HFFc6 (cell line): ENCODE measurements at places on chromosomes 2 and 18.

DNA sequence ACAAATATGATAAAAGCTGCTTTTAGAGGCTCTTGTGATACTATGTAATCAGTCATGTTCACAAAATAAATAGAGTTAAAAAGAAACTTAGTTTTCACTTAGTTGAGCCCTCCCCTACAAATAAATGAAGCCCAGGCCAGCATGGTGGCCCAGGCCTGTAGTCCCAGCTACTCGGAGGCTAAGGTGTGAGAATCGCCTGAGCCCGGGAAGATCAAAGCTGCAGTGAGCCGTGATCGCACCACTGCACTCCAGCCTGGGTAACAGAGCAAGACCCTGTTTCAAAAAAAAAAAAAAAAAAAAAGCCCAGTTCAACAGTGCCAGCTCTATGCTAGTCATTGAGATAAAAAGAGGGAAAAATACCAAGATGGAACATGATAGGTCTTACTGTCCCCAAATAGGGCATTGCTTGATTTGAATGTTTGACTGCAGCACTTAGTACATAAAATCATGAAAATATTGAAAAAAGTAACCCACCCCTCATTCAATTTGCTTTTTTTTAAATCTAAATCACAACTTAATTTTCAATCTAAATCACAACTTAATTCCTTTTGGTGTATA, 1.5 kb downstream of the ASNSD1 start:
- no peak for DNase-seq

- DNase-seq: no peak
Measured at GRCh38 chr2:69811018-69811417, 18.4 kb upstream of the GMCL1 start.

DNA sequence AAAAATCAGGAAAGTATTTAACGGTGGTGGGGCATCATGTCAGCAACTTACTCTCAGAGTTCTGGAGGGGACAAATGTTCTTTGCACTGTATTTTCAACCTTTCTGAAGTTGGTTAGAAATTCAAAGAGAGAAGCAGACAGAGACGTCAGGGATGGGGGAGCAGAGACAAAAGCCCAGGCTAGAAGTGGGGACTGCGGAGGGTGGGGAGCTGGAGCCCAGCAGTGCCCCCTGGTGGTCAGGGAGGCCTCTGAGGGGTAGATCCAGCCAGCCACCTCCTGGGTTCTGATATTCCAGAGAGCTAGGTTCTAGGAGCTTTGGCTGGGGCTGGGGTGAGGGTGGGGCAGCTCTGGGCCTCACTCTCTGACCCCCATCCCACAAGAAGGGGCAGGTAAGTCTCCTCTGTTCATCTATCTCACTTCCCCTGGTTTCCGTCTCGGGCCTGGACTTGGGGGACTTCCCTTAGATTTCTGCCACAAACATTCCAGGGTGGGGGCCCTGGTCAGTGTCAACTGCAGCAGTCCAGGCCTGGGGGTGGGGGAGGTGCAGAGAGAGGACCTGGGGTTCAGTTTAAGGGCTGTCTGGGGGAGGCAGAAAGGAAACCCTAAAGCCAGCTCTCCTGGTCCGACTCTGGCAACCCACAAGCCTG, 8.9 kb downstream of the TNS1 start:
- DNase-seq: no peak

DNA sequence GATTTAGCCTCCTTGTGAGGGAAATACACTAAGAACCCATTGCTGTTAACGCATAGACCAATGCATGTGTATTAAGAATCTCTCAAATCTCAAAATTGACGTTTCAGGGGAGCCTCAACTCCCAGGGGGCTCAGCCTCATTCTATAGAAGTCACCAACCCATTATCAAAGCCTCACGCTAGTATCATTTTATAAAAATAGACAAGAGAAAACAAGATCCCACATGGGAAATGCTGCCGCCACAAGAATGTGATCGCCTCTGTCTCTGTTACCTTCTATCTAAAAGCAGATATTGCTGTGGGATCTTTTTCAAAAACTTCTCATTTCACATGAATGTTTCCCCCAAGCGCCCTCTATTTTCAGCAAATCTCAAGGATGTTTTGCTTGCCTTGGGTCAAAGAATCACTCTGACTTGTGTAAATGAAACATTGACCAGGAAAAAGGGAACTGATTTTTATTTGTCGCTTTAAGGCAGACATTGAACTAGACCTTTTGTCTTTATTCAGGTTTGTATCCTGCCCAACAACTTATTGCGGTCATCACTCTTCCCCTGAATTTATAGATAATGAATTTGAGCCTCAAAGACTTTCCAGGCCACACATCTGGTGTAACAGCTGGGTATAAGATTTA, 679.0 kb upstream of the ID2 start:
- no peak for DNase-seq

- DNase-seq: no peak
Measured at GRCh38 chr2:159904127-159904958, 106.3 kb upstream of the CD302 start.

GRCh38 chr2:54969940-54970338, 80.3 kb downstream of the RTN4 start:
- DNase-seq: no peak

- no peak for DNase-seq
Measured at GRCh38 chr2:172561270-172561669, 5.4 kb downstream of the PDK1 start.

GRCh38 chr2:86482034-86482433, 40.9 kb downstream of the KDM3A start:
- no peak for DNase-seq

DNA sequence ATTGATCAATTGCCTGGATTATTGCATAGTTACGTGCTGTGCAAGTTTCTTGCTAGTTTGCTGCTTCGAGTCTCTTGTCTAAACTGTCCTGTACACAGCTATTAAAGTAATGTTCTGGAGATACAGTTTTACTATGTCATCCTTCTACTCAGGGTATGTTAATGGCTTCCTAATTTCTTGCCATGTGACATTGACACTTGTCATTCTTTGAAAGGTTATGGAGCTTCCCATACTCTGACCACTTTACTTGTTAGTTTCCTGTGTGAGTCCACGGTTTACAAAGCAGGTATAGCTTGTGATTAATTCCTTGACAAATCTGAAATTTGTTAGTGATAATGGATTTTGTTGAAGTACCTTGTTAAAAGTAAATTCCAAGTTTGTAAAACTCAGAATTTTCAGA, 80.5 kb downstream of the PHLPP1 start:
- no peak for DNase-seq

DNA sequence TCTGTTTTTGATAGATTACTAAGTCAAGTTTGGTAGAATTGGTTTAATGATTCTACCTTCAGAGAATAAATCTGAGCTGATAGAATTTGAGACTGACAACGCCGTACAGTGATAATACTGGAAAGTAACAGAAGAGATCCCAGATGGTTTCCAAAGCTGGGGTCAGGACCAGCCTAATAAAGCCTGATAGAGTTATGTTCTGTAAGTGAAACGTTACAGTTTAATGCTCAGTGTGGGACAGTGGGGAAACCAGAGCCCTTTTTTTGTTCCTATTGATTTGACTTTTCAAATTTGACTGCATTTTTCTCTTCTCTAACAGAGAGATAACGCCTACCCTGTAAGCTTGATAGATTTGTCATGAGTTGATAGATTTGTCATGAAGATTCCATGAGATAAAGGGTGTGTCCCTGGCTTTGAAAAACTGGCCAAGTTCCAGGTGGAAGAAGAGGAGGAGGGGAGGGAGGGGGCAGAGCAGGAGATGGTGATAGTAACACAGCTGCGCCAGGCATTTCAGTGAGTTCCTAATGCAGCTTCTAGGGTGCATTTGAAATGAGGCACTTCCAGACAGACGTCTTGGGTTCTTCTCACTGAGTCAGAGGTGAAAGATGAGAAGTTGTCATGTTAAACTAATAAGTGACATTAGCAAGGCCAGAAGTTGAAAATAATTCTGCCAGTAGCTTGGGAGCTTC, 65.1 kb downstream of the CERS6 start:
- DNase-seq: no peak

DNA sequence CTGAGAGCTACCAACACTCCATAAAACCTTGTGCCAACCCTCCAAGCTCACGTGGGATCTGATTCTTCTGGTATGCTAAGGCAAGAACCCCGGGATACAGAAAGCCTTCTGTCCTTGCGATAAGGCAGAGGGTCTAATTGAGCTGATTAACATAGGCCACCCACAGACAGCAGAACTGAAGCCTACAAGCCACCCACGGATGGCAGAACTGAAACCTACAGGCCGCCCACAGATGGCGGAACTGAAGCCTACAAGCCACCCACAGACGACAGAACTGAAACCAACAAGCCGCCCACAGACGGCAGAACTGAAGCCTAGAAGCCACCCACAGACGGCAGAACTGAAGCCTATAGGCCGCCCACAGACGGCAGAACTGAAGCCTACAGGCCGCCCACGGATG, 216.3 kb downstream of the SNTG2 start:
- DNase-seq: no peak

GRCh38 chr2:216133397-216133796, 24.2 kb downstream of the XRCC5 start:
- DNase-seq: no peak

- DNase-seq: no peak
Measured at GRCh38 chr2:167406558-167406957, 518.3 kb downstream of the XIRP2 start.

DNA sequence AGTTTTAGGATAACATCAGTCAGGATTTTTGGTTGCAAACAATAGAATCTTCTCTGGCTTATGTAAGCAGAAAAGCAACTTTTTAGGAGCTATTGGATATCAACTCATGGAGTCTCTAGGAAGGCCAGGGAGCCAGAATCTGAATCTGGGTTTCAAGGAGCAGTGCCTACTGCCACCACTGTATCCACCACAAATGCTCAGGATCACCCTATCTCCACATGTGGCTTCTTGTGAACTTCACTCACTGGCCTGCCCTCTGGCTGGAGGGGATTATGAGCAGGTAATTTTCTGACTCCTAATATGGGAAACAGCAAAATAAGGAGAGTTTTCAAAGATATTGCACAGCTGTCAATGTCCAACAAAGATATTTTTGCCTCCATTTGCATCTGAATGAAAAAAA, 142.9 kb downstream of the PKP4 start:
- DNase-seq: no peak

DNA sequence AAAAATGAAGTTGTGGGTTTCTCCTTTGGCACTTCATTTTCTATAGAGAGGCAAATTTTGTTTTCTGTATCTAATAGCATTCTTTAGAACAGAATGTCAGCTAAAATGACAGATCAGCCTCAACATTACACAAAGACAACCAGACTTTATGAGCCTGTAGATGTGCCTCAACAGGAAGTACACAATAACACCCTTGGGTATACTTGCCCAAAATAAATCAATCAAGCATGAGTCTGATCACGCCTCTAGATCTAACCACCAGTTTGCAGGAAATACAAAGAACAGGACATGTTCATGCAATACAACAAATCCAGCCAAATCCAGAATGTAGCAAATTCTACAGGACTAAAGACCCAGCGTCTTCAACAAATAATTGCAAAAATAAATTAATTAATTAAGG, 11.2 kb upstream of the DAPL1 start:
- no peak for DNase-seq

DNA sequence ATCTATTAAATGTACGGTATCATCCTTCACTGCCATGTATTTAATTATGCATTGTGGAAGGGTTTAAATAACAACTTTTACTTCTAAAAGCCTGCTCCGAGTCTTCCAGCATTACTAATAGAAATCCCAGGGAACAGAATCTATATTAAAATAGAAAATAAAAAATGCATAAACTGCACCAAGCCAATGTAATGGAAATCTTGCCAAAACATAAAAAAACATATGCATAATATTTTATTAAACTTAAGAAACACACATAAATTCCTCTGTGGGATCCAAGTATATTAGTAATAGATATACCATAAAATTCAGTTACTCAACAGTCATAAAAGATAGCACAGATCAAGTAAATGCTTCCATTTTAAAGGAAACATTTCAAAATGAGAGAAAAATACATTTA, 175.6 kb downstream of the TDRD15 start:
- no peak for DNase-seq

DNA sequence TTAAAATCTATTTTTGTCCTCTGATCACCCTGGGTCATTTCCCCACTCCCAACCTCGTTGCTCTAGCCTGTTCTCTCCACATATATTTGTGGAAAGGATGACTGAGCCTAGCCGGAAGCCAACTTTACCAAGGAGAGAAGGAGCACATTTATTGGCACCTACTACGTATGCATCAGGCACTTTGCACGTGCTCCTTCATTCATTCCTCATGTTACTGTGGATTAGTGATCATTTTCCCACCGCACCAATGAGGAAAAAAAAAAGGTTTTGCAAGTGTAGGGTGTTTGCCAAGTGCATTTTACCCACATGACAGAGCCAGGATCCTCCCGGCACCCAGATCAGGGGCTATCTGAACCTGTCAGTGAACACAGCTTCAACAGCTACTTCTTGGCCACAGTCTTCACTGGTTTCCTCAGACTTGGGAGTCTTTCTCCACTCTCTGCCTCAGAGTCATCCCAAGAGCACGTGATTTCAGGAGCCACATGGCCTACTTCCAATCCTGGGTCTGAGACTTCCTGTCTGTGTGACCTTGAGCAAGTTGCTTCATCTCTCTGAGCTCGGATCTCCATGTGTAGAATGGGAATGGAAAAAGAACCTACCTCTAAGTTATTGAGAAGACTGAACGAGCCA, 1.9 kb upstream of the C1QL2 start:
- no peak for DNase-seq

DNA sequence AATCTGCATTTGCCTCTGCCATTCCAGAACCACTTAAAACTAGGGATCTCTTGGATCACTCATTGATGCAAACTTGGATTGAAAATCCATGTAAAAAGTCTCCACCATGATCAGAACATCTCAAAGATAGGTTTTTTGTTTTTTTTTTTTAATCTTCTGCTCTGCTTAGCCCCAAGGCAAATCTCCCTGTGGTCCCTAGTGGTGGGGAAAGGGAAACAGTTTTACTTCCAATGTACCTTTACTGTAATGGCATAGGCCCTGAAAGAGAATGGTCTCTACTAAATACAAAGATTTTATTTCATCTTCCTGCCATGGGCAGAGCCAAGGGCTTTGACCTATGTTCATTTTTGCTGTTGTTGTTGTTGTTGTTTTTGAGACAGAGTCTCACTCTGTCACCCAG, 78.4 kb downstream of the KANSL1L start:
- DNase-seq: no peak

DNA sequence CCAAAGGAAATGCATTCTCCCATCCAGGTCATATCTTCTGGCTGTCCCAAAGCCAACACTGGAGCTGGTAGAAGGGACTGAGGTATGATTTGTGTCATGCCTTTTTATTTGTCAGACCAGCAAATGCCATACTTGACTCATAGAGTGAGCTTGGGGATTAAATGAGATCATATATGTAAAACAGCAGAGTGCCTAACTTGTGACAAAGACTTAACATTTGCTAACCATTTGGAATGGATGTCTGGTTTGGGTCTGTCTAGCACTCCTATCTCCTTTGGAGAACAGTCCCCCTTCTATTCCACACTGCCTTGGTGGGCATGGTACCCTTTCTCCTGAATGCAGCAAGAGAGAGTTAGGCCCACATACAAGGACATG, 128.5 kb upstream of the LGALSL start:
- peak; percentile 23 for DNase-seq

DNA sequence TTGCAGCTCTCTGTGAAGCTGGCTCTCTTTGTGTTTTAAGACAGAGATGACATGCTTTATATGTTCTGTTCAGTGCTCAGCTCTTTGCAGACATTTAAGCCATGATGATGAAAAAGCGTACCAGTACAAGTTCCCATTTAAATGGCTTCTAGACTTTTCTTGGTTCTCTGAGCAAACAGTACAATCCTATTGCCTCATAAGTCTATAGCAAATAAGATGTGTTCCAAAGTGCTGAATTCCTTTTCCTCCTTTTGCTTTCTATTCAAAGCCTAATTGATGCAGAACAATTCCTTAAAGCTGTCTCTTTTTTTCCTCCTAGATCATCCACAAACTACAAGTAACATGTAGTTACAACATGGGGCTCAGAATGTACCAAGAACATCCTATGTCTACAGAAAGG, 168.8 kb upstream of the SPATS2L start:
- no peak for DNase-seq
